ENCODE measurements at places on chromosomes 2 and 18.

DNA sequence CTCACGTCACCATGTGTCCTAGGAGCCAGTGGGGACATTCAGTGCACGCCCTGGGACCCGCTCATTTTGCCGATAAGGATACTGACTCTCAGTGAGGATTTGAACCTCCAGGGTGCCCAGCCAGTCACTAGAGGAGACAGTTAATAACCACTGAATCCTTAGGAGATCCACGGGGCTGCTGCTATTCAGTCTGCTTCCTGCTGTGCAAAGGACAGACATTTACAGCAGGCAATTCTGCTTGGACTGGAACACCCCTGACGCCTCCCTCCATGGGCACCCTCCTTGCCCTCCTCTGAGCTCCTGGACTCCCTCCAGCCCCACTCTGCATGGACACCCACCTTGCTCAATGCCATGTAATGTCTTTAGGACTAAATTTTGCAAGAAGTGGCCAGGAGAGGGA, 265.5 kb downstream of the EIPR1 start:
- DNase-seq, result no peak

DNA sequence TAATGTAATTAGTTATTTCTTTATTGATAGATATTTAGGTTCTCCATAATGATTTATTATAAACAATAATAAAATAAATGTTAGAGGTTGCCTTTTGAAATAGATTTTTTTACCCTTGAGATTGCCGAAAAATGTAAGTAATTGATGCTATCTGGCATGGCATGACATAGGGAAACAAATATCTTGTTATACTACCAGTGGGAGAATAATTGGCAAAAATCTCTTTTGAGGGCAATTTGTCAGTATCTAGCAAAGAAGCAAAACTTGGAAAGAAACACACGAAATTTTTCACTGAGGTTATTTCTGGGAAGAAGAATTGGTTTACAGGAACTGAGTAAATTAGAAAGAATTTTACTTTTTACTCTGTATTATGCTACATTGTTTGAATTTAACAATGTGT, 547.2 kb upstream of the SETBP1 start:
- DNase-seq, result no peak

DNA sequence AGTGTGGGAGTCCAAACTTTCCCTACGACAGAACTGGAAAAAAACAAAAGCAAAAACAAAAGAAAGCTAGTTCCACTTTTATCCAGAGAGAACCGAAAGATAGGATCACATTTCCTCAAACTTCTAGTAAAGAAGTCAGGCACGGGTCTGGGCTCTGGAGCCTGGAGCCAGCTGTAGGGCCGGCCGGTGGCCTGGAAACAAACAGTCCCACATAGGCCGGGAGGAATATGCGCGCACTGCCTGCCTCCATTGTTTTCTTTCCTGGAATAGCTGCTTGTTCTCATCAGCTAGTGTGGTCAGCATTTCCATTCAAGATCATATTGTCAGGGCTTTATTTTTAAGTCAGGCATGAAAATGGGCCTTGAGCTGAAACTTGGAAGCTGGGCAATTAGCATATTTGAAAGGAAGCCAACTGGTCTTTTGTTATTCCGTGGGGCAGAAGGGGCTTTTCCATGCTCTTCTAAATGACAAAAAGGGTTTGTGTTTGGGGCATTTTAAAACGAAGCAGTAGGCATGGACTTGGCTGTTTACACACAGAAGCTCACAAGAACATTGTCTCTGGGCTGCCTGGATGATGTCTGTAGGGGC, 58.7 kb upstream of the RFX8 start:
- DNase-seq, result no peak

- no peak for DNase-seq
Observed at GRCh38 chr18:46224181-46224775, 120.1 kb downstream of the HAUS1 start.

GRCh38 chr18:42157878-42158277, 202.8 kb downstream of the PIK3C3 start:
- no peak for DNase-seq

DNA sequence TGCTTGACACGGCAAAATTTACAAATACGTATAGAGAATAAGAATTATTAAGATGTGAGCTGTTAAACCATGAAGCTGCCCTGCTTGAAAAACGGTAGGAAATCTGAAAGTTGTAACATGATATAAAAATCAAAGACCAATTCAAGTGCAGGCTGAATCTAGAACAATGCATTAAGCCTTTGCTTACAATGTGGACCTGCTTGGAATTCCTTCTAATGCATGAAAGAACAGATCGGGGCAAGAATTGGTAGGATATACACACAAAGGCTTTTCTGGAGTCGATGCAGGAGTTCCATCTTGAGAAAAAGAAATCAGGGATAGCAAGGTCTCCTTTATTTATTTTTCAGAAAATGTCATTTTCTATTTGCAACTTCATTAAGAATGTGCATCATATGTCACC, 136.8 kb downstream of the DLGAP1 start:
- DNase-seq, result no peak

DNA sequence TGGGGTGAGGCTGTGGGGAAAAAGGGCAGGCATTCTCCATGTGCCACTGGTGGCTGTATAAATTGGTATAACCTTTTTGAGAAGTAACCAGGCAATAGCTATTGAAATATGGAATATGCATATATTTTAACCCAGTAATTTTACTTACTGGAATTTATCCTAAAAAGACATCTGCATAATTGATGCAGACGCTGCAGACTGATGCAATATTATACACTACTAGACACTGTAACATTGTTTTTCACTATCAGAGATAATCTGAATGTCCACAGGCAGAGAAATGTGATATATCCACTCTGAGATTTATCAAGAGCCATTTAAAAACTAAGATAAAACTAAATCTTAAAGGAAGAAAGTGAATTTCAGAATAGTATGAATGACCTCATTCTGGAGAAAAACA, 14.7 kb downstream of the THOC1 start:
- DNase-seq, result no peak

GRCh38 chr18:65788373-65788772, 37.6 kb downstream of the CDH7 start:
- DNase-seq, result no peak

GRCh38 chr18:79622004-79622403, 57.6 kb upstream of the CTDP1 start:
- no peak for DNase-seq

GRCh38 chr18:21257386-21257785, 15.4 kb downstream of the GREB1L start:
- no peak for DNase-seq

DNA sequence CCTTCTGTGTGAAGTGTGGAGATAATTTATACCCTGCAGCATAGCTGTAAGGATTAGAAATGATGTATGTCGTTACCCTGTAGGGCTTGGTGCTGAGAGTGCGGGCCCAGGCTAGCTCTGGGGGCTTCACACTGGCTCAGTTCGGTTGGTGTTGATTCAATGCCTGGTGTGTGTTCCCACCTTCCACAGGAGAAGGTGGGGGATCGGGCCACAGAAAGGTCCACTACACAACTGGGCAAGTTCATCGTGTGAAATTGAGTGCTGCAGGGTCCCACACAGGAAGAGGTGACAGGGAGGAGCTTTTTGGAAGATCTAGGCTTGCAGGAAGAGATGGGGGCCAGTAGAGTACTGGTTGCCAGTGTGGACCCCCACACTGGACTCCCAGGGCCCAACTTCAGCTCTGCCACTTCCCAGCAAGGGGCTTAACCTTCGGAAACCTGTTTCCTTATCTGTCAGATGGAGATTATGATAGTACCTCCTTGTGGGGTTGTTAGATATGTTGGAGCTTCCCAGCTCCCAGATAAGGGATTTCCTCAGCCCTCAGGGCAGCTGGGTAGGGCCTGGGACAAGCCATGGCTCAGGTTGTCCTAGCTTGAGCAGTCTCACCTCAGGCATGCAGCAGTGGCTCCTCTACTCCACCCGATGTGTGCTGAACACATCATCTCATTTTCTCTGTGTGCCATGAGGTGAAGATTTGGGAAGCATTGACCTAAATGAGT, 71.5 kb downstream of the TMEM247 start:
- DNase-seq, result no peak
